Activated CD4-positive, alpha-beta T cell treated with anti-CD3 and anti-CD28 coated beads for 24 hours (primary cell): ENCODE measurements at places on chromosomes 16 and 17.
A peak's percentile ranks its signal among the peaks of the same experiment; 100 is the strongest.

DNA sequence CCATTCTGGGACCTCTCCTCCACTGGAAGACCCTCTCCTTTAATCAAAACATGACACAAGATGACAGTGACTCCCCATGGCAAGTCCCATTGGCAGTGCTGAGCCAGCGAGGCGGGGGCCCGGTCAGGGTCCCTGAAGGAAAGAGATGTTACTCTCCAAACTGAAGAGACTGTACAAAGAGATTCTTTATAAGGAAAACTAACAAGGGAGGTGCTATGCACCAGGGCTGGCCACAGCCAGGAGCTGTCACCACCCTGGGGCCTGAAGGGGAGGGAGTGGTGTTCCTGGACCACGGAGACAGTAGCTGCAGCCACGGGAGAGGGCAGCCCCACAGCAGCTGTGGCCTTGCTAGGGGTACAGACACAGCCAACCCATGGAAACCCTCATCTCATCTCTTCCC lies 123.1 kb downstream of the XYLT1 start:
- no peak for DNase-seq

DNA sequence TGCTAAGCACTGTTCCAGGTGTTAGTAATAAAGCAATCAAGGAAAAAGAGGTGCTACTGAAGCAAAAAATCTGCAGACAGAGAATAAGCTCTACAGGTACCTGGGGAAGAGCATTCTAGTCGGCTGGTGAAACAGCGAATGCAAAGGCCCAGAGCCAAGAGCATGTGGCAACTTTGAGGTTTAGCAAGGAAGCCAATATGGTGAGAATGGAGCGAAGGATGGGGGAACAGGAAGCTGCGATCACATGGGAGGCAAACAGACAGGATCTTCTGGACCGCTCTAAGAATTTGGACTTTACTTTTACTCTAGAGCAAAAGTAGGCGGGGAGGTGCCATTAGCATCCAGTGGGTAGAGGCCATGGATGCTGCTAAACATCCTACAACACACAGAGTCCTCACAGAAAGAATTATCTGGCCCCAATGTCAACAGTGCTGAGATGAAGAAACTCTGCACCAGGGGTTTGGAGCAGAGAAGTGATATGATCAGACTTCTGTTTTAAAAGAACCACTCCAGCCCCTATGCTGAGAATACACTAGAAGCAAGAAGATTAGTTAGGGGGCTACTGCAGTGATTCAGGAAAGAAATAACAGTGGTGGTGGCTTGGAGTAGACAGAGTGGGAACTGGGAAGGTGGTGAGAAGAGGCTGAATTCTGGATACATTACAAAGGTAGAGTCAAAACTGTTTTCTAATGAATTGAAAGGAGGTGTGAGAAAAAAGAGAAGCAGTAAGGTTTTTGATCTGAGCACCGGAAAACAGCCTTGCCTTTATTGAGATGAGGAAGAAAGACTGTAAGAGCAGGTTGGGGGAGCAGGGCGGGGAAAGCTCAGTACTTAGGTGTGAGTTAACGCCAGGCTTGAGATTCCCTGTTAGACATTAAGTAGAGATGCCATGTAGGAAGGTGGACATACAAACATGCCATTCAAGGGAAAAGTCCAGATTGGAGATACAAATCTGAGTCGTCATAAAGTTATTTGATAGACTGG lies 11.0 kb downstream of the EFTUD2 start:
- no peak for DNase-seq

DNA sequence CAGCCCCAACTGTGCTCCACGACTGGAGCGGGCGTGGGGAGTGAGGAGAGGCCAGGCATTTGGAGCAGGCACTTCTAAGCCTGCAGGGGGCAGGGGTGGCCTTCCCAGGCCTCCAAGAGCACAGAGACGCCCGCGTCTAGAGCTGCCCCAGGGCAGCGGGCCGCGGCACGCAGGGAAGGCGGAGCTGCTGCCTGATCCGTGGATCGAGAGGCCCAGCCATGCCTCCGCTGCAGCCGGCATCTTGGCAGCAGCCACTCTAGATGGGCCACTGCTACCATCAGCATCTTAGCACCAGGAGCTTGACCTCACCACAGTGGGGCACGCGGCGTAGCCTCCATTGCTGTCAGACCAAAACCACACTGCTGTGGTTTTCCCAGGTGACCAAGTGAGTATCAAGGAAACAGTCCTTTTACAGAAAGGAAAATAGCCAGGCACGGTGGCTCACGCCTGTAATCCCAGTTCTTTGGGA lies 20.4 kb upstream of the WDR45B start:
- DNase-seq, result peak; percentile 18

DNA sequence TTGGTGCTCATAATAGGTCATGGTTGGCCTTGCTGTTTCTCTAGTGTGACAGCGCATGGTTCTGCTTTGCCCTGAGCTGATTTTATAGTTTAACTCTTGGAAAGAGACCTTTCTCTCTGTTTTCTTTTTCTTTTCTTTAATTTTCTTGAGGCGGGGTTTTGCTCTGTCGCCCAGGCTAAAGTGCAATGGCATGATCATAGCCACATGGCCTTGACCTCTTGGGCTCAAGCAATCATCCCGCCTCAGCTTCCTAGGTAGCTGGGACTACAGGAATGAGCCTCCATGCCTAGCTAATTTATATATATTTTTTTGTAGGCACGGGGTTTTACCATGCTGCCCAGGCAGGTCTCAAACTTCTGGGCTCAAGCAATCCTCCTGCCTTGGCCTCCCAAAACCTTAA lies 80.4 kb upstream of the DNAJA2 start:
- DNase-seq, result no peak

GRCh38 chr17:77323413-77324171 lies 182.8 kb downstream of the SEC14L1 start:
- no peak for DNase-seq
